ENCODE measurements at places on chromosomes 12 and 14.

GRCh38 chr14:74584951-74585350, 27.1 kb downstream of the LTBP2 start:
- DNase-seq, result no peak

DNA sequence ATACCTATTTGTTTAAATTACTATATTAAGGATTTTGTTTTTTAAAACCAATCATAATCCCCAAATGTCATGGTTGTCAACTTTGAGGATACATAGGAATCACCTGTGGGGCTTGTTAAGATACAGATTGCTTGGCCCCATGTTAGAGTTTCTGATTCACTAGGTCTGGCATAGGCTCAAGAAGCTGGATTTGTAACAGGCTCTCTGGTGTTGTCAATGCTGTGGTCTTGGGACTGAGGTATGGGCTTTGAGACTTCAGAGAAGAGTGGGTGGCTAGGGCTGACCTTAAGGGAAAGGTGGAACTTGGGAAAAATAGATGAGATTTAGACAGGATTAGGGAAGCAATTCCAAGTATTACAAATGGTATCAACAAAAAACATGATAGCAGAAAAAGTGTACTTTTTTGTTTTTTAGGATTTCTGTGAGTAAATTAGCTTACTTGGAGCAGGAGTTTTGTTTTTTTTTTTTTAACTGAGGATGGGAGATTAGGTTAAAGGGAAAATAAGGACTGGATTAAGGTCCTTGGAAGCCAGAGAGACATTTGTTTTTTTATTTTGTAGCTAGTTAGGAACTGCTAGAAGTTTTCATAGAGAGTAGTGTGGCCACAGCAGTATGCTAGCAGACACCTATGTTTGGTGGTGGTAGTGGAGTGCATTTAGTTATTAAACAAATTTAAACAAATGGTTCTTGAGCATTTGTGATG, 88.6 kb downstream of the RAD51B start:
- no peak for DNase-seq

DNA sequence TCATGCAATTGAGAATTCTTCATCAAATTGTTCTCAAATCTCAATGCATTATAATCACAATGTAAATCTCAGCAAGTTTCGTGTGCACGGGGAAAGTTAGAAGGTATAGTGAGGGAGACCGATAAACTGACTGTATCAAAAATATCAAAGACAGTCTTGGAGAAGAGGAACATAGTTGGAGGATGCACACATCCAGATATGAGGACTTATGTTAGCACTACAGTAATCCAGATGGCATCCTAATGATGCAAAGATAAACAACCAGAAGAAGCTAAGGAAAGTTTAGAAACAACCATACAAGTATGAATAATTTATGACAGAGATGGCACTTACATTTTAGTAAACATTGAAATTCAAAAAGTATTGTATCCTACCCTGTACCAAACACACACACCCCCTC, 760.1 kb downstream of the RPS29 start:
- no peak for DNase-seq

DNA sequence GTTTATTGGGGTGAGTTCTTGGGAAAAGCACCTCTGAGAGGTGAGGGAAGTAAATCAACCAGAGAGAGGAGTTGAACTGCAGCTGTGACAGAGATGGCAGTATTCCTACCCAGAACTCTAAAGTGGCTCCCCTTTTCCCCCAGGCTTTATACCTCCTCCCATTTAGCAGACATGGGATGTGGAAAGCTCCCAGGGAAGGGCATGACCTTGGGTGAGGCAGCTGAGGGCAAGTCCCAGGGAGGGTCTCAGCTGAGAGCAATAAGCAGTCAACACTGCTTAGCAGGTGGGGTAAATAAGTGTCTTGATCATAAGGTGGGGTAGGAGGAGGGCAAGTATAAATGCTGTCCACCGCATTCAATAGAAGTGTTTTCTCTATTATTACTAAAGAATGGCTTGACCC, 143.0 kb downstream of the AKAP6 start:
- DNase-seq, result no peak

GRCh38 chr12:992647-993046, 1.6 kb downstream of the ERC1 start:
- no peak for DNase-seq

All from fibroblast of skin of back (primary cell).